ENCODE measurements at places on chromosomes 11 and 22.

GRCh38 chr11:116930177-116930576, 92.8 kb upstream of the APOA1 start:
- no peak for DNase-seq

- DNase-seq: no peak
Observed at GRCh38 chr11:100890789-100891188, 203.7 kb downstream of the ARHGAP42 start.

DNA sequence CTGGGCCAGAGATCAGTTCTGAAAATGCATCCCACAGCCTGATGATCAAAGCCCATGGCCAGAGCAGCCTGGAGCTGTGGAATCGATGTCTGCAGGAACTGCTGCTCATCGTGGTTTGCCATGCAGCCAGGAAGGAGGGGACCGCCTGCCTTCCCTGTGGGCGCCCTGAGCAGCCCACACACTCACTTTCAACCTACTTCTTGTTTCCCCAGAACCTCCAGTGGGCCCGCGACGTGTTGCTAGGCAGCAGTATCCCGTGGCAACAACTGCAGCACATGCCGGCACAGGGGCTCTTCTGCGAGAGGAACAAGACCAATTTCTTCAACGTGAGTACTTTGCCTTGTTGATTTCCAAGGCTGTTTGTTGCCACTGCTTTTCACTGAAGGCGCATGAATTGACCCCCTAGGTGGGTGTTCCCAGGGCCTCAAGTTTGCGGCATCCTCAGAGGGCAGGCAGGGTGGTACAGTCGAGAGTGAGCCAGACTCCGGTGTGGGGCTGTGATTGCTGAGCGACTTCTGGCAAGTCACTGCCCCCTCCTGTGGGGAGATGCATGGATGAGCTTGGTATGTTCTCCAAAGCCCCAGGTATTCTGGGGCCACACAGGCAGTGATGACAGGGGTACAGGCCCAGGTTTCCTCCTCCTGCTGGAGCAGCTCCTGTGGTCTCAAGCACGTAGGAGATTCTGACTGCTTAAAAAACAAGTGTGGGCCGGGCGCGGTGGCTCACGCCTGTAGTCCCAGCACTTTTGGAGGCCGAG, 47.0 kb upstream of the SUSD2 start:
- DNase-seq: peak; percentile 86

DNA sequence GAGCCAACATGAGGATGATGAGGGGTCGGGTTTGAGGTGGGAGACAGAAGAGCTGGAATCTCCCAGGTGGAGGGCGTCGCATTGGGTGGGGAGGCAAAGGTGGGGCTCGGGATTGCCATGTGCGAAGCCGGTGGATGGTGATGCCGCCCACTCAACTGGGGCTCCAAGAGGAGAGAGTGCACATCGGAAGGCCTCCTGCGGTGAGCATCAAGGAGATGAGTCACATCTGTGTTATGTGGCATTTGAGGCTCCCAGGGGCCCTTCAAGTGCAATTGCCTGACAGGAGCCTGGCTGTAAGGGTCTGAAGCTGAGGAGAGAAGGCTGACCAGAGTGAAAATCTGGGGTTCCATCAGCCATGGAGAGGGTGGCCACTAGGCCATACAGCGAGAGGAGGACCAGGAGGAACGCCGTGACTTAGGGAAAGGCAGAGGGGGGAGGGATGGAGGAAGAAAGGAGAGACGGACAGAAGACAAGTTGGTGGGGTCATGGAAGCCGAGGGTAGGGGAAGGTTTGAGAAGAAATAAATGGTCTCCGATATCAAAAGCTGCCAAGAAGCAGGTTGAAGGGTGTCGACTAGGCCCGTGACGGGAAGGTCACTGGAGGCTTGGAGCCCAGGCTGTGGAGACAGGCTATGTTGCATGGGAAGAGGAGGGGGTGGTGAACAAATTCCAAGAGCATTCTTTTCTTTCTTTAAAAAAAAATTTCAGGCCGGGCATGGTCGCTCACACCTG, 21.3 kb downstream of the RASD2 start:
- peak; percentile 44 for DNase-seq

DNA sequence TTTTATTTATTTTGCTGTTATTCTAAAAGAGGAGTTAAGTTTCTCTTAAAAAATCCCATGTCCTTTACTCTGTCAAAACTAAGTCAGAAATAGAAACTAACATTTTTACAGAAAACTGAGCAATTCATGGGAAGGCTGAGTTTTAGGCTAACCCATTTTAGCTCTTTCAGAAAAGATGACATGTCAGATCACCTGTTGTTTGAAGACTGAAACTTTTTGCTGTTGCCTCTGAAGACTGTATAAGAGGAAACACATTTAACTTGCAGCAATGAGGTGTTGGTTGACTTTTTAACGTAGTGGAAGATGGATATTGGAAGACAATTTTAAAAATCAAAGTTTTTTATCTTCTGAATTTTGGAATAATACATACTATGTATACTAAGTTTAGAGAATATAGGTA, 115.4 kb downstream of the METTL15 start:
- no peak for DNase-seq

DNA sequence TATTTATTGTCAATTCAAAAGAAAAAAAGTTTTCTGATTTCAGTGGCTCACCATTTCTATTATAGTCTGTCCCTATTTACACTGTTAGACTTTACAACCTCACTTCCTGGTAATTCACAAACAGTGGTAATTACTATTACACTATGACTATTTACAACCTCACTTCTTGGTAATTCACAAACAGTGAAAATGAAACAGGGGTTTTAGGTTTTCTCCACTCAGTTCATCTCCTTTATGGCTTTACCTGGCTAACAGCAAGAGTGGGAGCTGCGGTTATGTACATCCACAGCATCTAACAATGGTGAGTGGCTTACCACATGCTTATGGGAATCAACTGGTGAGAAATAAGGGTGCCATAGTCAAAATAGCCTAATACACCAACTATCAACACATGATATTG, 166.4 kb downstream of the CASP12 start:
- DNase-seq: no peak

- DNase-seq: no peak
Observed at GRCh38 chr11:72116019-72116755, 3.7 kb upstream of the ANAPC15 start.

DNA sequence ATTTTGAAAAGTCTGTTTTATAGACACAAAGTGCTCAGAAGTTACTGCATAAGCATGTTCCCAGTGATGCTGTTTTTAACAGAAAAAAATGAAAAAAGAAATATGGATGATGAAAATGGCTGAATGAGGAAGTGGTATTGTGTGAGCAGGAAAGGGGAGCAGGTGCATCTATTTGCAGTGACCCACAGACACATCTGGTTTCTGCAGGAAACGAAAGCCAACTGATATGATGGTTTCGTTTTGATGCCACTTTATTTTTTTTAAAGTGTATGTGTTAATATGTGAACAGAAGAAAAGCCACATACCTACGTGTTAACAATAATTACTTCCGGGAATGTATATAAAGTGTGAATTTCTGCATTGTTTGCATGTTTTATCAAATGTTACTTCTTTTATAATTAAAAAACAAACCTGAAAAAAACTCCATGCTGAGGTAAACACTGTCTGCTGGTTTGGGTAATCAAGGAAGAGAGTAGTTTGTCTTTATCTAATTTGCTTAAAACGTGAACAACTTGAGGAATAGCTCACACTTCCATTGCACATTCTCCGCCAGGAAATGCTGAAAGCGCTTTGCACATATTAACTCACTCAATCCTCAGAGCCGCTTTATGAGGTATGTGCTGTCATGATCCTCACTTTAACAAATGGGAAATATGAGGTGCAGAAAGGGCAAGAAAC, 1335.9 kb downstream of the TBC1D22A start:
- no peak for DNase-seq

- DNase-seq: no peak
Observed at GRCh38 chr11:113419454-113420003, 31.9 kb downstream of the ANKK1 start.

GRCh38 chr11:63007920-63008319, 7.7 kb downstream of the SLC22A8 start:
- DNase-seq: no peak

DNA sequence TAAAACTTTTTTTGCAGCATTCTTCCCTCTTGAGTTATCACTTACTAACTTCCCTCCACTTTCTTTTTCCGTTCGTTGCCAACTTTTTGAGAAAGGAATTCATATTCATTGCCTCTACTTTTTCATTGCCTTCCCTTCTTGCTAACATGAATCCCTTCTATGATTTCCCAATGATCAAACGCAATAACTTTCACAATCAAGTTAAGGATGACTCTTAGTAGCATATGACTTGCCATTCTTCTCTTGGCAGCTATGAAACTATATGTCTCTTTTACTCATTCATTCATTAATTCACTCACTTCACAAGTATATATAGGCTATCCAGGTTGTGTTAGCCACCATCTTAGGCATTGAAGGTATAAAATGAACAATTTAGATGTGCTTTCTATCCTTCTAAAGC, 16.6 kb upstream of the ARHGAP20 start:
- no peak for DNase-seq

- no peak for DNase-seq
Observed at GRCh38 chr11:86346513-86346912, 28.2 kb upstream of the CCDC81 start.

DNA sequence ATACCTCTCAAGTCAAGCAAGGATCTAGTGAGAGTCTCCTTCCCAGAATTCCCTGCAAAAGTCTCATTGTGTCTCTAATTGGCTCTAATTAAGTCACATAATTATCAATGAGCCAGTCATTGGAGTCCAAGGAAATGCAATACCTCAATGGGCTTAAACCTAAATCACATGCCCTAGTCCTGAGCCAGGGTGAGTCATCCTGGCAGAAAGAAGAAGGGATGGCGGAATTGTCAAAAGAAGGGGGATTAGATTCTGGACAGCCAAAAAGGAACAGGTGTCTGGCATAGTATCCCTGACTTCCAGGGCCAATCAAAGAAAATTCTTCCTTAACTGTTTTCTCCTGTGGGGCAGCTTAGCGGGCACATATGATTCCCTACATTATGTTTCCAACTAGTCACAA, 25.1 kb upstream of the LDLRAD3 start:
- DNase-seq: no peak

DNA sequence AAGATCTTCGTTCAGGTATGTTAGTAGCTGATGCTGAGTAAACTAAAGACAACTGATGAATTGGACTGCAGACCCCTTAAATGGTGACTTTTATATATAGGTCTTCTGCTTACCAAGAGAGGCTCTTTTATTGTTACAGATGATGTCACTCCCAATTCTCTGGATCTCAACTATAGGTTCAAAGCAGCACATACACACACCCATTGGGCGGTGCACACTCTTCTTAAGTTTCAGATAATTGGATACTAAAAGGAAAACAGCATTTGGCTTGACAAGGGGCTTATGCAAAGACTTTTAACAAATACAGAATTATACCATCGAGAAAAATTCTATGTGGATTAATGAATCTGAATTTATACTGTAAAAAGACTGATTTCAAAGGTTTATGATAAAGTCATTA, at the start of gene PTH:
Gene PTH (minus strand): TSS at position 69 of the 400 bp plus-strand sequence. CDS start 3,142 bp downstream, outside the sequence.
- no peak for DNase-seq

GRCh38 chr11:57251491-57252104, 14.5 kb upstream of the APLNR start:
- DNase-seq: no peak

- no peak for DNase-seq
Observed at GRCh38 chr11:61072316-61073109, 29.8 kb upstream of the CD5 start.

- DNase-seq: no peak
Observed at GRCh38 chr22:30045901-30046715, 34.2 kb upstream of the HORMAD2 start.

GRCh38 chr22:44328762-44329161, 16.0 kb upstream of the SHISAL1 start:
- no peak for DNase-seq

DNA sequence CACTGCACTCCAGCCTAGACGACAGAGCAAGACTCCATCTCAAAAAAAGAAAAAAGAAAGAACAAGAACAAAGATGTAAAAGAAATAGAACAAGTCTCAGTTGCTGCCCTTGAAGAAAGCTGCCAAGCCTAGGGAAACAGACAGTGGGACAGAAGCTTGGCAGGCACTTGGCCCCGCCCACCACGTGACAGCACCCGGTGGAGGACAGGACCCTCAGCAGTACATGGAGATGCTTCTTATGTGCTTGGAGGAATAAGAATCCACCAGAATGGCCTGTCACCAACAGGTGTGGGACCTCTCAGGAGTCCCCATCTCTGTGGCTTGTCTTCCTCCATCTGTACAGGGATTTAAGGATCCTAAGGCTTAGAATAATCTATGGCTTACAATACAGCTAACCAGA, 7.6 kb upstream of the TMPRSS6 start:
- no peak for DNase-seq

DNA sequence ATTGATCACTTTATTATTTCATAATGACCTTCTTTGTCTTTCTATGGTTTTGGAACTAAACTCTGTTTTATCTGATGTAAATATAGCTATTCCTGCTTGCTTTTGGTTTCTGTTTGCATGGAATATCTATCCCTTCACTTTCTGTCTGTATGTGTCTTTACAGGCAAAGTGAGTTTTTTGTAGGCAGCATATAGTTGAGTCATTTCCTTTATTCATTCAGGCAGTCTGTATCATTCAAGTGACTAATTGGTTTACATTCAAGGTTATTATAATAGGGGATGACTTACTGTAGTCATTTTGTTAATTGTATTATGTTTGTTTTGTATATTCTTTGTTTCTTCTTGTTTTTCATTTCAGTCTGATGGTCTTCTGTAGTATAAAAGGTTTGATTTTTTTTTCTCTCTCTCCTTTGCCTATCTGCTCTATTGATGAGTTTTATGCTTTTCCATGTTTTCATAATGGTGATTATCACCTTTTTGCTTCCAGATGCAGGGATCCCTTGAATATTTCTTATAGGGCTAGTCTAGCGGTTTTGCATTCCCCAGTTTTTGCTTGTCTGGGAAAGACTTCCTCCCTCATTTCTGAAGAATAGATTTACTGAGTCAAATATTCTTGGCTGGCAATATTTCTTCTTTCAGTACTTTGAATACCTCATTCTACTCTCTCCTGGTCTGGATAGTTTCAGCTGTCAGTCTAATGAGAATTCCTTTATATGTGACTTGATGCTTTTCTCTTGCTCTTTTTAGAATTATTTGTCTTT, 50.4 kb downstream of the GDPD4 start:
- no peak for DNase-seq

DNA sequence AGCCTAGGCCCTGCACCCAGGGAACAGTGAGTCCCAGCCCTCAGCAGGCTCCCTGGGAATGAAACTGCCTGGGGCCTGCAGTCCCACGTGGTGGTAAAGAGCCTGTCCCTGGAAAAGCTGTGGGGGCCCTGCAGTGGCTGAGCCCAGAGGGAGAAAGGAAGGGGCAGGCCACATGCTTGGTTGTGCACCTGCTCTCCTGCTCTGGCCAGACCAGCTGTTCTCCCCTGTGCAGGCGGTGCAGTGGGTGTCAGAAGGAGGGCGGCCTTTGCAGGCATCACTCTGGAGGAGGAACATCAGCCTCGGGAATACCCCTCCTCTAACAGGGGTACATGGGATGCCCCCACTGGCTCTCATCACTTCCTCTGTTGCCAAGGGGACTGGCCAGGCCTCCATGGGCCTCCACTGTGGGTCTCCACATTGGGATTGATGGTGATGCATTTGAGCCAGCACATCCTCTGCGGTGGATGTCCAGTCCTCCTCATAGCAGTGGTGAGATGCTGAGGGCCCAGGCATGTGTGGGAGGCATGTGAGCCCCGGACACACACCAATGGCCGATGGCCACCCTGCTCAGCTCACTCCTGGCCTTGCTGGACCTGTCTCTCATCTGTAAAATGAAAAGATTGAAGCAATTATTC, 690.4 kb downstream of the BRD1 start:
- DNase-seq: no peak

Measured in muscle of back (tissue), 13 donors.